Hematopoietic multipotent progenitor cell treated with erythropoietin and hydrocortisone succinate and interleukin-3 and kit ligand, for 4 days (in vitro differentiated cells): ENCODE measurements at places on chromosomes 16 and 17.

GRCh38 chr17:52255347-52255746 lies 96.8 kb upstream of the CA10 start:
- no peak for DNase-seq

- peak; percentile 80 for DNase-seq
These were observed 120.5 kb downstream of the ZFHX3 start for GRCh38 chr16:72927199-72928089.

- peak; percentile 24 for DNase-seq
These were observed 21.4 kb downstream of the ENPP7 start for GRCh38 chr17:79752175-79752574.

DNA sequence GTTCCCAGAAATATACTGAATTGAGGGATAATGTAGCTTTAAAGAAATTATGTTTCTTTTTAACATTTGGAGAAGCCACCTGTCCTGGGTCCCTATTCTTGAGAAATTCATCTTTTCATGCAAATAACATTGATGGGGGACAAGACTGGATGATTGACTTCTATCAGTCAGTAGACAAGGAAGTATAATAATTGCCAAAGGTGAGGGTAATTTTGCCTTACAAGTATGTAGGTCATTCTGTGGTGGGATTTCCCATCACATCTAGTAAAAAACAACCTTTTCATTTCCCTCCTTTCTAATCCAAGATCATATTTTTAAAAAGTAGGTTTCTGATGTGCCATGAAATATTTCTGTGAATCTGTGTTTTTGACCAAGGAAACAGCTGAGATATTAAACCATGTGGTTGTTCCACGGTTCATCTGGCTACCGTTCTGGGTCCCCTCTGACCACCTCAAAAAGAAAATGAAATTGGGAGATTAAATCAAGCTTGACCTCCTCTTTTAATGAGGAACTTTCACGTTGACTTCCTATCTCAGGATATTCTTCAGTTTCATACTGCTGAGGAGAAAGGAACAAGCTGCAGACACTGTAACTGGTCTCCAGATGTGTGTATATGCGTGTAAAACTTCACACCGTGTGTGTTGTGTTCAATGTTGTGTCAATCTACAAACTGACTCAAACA lies 138.6 kb downstream of the MAP2K6 start:
- DNase-seq: no peak

- DNase-seq: no peak
These were observed 273.7 kb downstream of the SOX9 start for GRCh38 chr17:72394531-72394930.

DNA sequence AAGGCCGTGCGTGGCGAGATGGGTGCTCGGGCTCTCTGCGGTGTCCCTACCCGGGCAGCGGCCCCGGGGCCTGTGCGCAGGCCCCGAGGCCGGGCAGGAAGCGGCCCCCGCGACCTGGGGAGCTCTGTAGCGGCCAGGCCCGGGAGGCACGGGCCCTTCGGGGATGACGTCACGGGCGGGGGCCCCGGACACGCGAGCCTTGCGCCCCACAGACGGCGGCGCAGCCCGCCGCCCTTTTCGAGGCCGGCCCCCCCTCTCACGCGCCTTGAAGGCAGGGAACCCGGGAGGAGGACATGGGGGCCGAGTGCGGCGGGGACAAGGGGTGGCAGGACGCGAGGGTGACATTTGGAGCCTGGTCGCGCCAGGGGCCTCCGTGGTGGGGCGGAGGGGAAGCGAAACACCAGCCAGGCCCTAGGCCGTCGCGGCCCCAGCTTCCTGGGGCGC lies 1.1 kb downstream of the RAI1 start:
- peak; percentile 78 for DNase-seq

GRCh38 chr17:3887804-3888203 lies 5.0 kb downstream of the CAMKK1 start:
- DNase-seq: no peak

DNA sequence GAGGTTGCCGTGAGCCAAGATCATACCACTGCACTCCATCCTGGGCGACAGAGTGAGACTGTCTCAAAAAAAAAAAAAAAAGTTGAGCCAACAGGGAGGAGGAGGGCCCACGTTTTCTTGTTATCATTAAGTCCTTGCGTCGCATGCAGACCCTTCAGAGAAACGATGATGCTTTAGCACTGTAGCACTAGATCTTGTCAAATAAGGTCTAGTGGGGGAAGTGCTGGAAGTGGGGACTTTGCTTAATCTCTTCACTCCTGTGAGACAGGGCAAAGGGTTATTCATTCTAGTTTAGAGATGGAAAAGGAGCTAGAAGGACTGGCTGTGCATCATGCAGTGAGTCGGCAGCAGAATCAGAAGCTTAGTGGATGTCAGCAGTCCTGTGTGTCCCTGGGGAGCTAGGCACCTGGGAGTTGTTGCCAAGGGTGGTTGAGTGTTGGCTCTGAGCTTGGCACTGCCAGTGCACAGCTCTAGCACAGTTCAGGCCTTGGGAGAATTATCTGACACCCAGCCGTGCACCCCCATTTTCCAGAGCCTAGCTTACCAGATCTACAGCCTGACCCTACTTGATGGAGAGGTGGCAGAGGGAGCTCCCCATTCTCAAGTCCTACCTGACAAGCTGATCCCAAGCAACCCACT lies 33.4 kb upstream of the TBX2 start:
- no peak for DNase-seq

GRCh38 chr16:56373003-56373402 lies 52.3 kb downstream of the AMFR start:
- no peak for DNase-seq

- no peak for DNase-seq
These were observed 89.1 kb upstream of the HS3ST3A1 start for GRCh38 chr17:13690806-13691205.

- no peak for DNase-seq
These were observed 4.3 kb upstream of the ALDH3A1 start for GRCh38 chr17:19752216-19753050.

- no peak for DNase-seq
These were observed 246.1 kb downstream of the IRX3 start for GRCh38 chr16:54040480-54040879.

DNA sequence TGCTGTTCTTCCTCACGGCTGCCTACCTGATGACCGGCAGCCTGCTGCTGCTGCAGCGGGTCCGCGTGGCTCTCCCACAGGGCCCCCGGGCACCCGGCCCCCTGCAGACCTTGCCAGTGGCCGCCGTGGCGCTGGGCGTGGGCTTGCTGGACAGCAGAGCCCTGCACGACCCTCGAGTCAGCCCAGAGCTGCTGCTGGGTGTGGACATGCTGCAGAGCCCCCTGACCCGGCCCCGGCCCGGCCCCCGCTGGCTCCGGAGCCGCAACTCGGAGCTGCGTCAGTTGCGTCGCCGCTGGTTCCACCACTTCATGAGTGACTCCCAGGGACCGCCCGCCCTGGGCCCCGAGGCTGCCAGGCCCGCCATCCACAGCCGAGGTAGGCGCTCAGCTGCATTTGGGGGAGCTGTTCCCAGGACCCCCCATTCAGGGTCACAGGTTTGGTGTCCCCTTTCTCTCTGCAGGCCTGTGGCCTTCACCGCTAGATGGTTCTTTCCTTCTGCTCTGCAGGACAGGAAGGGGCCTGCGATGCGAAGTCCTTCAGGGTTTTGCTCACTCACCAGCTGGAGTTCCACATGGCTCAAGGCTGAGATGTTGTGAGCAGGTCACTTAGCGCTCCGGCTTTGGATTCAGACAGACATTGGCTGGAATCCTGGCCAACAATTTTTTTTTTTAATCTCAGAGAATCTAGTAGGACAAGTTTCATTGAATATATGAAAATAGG lies 10.7 kb downstream of the WSCD1 start:
- no peak for DNase-seq

- DNase-seq: peak; percentile 64
These were observed 28.9 kb downstream of the CPSF4L start for GRCh38 chr17:73232587-73233373.

GRCh38 chr16:79184464-79185030 lies 416.0 kb downstream of the MAF start:
- no peak for DNase-seq

DNA sequence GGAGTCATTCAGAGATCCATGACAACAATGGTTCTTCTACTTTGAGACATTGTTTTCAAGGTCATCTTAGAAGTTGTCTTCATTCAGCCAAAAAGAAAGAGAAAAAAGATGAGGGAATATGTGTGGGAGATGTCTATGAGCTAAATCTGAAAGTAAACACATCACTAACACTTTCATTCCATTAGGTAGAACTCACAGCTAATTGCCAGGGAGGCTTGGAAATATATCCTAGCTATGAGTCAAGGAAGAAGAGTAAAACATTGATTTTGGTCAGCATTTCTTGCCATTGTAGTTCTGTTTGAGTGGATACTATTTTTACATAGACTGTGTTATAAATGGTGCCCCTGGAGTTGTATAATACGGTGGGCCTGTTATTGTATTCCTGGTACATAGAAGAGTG lies 316.4 kb upstream of the MYOCD start:
- no peak for DNase-seq

DNA sequence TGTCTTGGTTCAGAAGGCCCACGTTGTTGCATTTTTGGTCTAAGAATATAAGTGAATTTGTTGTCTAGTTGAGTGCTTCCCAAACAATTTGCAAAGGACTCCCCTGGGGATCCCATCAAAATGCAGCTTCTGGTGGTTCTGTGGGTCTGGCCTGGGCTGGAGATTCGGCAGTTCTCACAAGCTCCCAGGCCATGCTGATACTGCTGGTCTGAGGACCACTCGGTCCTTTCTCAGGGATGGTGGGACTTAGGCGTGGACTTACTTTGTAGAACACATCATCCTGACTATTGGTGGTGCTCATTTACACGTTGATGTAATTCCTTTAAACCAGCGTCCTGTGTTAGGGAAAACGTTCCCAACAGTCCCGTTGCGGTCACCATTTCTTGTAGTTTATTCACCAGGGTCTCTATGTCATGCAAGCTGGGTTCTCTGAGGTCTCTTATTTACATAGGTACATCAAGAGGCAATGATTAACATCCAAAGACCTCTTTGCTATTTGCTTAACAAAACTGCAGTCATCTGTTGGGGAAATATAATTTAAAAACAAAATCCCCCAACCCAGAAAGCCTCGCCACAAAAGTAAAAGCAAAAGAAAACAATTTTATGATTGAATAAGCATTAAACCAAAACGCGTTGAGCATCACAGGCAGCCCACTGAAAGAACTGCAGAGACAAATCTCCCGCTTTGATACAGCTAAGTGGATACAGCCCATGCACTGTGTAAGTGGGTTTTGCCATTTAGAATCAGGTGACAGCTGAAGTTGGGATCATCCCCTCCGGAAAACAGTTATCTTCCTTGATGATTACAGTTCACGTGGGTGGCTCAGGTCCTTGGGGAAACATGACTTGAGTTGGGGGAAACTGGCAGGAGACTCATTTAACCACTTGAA lies 39.0 kb upstream of the SEC14L1 start:
- no peak for DNase-seq

DNA sequence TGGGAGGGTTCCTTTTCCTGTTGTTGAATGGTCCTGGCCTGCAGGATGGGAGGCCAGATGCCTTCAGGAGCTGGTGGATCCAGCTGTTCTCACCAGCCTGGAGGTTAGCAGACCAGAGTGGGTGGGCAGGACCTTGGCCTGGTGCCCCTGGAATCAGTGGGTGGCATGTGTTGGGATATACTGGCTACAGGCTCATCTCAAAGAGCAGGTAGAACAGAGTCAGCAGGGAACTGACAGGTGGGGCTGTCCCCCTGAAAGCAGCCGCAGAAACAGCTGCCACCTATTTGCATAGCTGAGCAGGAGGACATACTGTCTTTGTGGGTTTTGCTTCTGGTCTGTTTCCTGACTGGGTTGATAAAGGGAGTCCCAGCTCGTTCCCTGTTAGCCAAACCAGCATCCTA lies 144.1 kb downstream of the RAB11FIP4 start:
- peak; percentile 77 for DNase-seq

- DNase-seq: no peak
These were observed 11.6 kb upstream of the IL4R start for GRCh38 chr16:27302126-27302525.

GRCh38 chr16:54577651-54578128 lies 291.1 kb upstream of the IRX3 start:
- DNase-seq: no peak

DNA sequence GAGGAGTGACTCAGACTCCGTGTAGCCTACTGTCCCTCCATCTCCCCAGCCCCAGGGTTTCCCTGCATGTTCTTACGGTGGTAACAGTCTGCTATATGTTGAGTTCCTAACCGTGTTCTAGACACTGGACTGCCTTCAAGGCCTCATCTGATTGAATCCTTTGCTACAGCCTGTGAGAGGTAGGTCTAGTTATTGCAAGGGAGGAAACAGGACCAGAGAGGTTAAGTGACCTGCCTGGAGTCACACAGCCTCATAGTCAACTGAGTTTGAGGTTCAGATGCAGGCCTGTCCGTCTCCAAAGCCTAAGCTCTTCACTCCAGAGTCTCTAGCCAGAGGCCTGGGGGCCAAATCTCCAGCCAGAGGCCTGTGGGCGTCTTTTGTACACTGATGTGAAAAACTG lies 98.0 kb downstream of the SDR42E1 start:
- no peak for DNase-seq

GRCh38 chr16:64771273-64771672 lies 350.6 kb downstream of the CDH11 start:
- no peak for DNase-seq

GRCh38 chr16:68411086-68411485 lies 37.2 kb downstream of the SMPD3 start:
- DNase-seq: no peak

DNA sequence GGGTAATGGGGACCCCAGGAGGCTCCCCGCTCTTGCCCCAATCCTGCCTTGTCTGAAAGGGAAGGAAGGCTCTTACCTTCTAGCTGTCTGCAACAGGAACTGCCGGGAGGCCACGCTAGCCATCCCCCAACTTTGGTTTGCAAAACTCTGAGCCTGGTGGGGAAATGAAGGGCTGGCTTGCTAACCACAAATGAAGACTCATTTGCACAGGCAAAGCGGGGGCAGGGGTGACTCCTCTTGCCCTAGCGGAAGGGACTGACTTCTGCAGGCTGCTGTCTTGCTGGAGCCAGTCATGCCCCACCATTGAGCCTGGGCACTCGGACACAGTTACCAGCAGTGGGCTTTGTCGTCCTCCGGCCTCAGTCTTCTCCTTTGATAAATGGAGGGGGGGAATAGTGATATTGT lies 52.6 kb downstream of the PLCG2 start:
- DNase-seq: peak; percentile 97

DNA sequence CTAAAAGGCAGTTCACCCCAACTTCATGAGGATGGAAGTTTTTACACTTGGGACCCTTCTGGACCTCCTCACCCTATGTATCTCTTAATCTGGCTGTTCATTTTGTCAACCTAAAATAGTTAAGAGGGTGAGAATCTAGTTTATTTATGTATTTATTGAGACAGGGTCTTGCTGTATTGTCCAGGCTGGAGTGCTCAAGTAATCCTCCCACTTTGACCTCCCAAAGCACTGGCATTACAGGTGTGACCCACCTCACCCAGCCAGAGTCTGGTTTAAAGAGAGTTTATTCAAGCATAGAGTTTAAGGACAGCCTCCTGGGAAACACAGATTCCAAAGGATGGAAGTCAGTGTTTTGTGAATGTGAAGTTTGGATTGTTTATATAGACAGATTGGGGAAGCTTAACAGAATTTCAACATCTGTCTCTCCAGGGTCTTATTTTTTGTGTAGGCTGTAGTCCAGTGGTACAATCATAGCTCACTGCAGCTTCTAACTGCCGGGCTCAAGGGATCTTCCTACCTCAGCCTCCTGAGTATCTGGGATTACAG lies 8.0 kb upstream of the APPBP2 start:
- no peak for DNase-seq
